ENCODE measurements at places on chromosomes 11 and 22.

- DNase-seq, result peak; percentile 69
Observed at GRCh38 chr11:117809236-117810055, 12.4 kb upstream of the DSCAML1 start.

- no peak for DNase-seq
Observed at GRCh38 chr22:46619830-46620501, at the start of gene GRAMD4. Gene GRAMD4, plus strand, starts transcription at chr22:46620386. Its CDS starts 6,414 bp downstream, at chr22:46626800.

- DNase-seq, result peak; percentile 70
Observed at GRCh38 chr11:112962579-112963367, 1.6 kb downstream of the NCAM1 start.

DNA sequence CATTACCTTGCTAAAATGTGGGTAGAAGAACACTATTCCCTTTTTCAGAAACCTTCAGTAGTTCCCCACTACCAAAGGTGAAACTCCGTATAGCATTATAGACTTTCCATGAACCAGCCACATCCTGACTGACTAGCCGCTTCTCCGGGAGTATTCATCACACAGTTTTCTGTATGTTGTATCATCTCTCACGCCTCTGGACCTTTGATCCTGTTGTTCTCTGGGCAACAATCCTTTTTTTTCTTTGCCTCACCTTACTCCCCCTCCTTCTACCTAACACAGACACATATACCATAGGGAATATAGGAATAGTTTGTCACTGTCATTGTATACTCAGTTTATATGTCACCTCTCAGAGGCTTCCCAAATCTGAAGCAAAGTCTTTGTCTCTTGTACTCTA is 20.8 kb downstream of the ZC3H12C start:
- no peak for DNase-seq

DNA sequence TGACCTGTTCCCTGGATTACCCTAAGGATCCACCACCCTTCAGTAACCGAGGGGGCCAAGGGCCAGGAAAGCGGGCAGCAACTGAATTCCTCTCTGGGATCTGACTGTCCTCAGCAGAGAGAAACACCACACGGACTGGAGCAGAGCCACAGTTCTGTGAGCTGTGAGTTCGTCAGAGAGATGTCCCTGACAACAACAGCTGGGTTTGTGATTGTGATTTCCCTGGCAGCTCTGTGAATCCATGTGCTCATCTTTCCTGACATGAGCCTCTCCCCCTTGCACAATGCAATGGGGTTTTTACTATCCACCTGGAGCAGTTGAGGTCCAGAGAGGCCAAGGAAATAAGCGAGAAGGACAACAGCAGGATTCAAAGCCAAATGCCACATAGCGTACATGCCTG is 69.4 kb upstream of the AMPD3 start:
- DNase-seq, result no peak

GRCh38 chr11:122101625-122102291 is 14.3 kb downstream of the BLID start:
- peak; percentile 62 for DNase-seq

GRCh38 chr11:7911011-7911410 is 20.1 kb downstream of the OR10A6 start:
- peak; percentile 13 for DNase-seq

DNA sequence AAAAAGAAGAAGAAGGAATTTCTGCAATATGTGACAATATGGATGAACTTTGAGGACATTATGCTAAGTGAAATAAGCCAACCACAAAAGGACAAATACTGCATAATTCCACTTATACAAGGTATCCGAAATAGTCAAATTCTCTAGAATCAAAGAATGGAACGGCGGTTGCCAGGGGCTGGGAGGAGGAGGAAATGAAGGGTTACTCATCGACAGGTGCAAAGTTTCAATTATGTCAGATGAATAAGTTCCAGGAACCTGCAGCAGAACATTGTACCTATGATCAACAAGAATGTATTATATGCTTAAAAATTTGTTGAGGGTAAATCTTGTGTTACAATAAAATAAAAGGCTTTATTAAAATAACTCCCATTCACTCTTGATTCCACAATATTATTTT is 49.0 kb downstream of the SC5D start:
- DNase-seq, result no peak

DNA sequence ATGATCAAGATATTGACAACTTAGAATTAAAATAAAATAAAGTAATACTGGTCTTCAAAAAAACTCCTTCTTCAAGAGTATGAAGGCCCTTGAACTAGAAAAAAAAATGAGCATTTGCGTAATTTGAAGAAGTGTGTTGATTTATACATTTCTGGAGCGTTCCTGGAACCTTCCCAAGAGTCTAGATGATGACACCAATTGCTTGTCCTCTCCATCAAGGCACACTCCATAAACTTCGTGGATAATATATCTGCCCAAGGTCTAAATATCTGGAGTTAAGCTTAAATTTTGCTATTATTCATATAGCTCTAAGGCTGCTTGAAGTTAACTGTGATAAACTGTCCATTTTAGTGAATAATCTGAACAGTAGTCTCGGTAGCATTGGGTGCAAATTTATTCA is 361.3 kb upstream of the CNTN5 start:
- no peak for DNase-seq

DNA sequence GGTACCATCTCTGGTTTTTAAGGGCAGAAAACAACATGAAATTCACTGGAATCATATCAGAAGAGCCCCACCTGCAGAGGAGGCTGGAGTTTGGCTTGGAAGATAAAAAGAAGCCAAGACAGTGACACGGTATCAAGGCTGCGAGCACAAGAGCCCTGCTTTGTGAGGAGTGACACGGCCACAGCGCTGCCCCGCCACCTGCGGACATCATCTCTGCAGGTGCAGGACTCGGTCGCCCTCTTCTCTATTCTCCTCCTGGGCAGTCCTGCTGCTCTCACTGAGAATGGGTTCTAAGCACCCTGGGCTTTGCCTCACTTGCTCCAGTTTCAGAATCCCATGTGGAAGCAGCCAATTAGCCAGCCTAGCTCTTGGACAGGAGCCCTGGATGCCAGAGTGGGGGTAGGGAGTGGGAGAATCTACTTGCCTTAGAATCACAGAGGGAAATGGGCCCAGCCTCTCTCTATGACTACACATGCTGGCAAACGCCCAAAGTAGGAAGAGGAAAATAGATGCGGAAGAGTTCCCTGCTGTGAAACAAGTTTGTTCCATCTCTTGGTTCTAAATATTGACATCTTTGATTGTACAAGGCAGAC is 17.1 kb downstream of the APOL4 start:
- DNase-seq, result peak; percentile 65
